ENCODE measurements at places on chromosomes 7 and 10.

DNA sequence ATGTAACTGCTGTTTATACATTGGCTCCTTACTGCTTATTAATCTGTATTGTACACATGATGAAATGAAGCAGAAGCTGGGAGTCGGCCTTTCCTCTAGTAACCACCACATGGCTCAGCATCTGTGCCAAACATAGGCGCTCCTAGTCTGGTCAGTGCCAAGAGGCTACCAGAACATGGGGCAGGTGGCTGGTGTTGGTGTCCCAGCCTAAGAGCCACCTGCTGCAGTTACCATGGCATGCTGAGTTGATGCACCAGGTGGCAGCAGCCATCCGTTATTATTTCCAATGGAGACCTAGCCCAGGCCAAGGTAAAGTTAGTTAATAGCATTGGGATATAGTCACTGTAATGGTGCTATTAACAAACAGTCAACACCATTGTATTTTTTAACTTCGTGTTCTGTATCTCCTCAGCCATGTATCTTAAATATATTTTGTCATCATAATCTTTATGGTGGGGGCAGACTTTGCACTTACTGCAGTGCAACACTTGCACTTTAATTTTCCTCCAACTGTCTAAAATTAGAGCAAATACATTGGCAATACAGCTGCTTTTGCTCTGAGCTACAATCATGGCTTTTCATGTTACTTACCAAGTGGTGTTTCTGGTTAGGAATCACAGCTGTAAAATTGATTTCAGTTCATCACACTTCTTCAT, 33.1 kb downstream of the HBP1 start:
- peak; percentile 23 for DNase-seq

- DNase-seq, result peak; percentile 10
Observed at GRCh38 chr10:37860494-37861190, 3.2 kb upstream of the ZNF248 start.

DNA sequence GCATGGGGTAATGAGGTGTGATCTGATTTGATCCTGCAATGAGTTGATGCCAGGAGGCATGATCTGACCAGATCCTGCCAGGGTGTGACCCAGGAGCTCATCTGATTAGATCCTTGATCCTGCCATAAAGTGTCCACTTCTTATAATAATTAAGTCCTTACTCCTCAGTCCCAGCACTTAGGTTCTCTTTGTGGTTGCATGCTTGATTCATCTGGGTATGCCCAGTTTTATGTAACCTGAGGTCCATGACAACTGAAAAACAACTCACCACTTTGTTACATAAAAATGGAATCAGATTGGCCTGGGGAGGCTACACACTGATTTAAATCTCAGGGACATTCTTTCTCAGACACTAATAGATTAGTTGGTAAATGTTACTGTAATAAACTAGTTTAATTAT, 19.1 kb downstream of the ACADSB start:
- no peak for DNase-seq

DNA sequence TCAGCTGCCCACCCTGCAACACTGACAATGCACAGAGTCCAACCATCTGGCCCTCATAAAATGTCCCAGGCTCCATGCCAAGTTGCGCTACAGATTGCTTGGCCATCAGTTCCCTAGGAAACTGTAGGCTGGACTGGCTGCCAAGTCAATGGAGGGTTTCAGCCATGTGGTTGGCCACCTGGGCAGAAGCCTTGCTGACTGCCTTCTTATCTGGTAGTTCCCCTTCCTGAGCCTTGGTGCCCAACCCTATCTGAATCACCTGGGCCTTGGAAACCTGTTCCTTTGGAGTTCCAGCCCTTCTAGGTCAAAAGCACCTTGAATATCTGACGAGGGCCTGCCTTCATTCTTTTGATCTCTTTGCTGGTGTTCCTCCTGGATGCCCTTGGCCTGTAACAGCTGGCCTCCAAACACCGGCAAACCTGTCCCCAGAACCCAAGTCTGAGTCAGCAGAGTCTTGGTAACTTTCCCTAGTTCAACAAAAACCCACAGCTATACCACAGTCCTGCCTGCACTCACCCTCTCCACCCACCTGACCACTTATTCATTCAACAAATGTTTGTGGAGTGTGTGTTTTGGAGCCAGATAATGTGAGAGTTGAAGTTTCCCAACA, 37.4 kb upstream of the KDM7A start:
- DNase-seq, result no peak

- no peak for DNase-seq
Observed at GRCh38 chr10:111801841-111802240, 381.7 kb downstream of the GPAM start.

- no peak for DNase-seq
Observed at GRCh38 chr10:71409516-71410104, 12.9 kb downstream of the CDH23 start.

GRCh38 chr7:129986600-129986999, 33.8 kb upstream of the UBE2H start:
- no peak for DNase-seq

All from CD4-positive, alpha-beta T cell treated with Interleukin-10 for 1 hour (primary cell).